Transverse colon (tissue), 4 donors: ENCODE measurements at places on chromosomes 4 and X. TPM values are rescaled to one million over a fixed set of nuclear protein-coding genes. Genes with fewer than 3 reads are reported as not detected.
A peak's percentile ranks its signal among the peaks of the same experiment; 100 is the strongest.

DNA sequence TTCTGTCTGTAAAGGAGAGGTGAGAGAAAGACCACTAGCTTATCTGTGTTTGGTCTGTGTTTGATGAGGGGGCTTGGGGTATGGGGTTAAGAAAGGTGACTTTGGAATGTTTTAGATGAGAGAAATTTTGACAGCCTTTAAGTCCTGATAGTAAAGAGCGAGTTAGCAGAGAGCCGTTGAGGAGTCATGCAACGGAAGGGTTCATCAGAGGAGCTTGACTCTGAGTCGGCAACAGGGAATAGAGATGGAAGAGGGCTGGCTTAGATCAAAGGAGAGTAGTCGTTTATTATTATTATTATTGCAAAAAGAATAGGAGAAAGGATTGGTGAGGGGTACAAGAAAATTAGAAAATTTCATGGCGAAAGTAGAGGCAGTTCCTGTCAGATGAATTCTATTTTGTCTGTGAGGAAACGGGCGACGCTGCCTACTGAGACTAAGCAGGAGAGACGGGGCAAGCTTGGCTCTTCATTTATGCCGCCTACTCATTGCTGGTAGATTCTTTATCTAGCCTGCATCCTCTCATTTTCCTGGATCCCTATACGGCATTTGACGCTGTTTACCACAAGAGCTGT is 473 bp upstream of the VAMP7 start:
- DNase-seq = no peak

GRCh38 chr4:56940403-56940802 is 32.7 kb downstream of the REST start:
- no peak for DNase-seq

- DNase-seq = no peak
These were observed 35.6 kb downstream of the PAK3 start for GRCh38 chrX:111131572-111131971.

- no peak for DNase-seq
These were observed 111.3 kb downstream of the GATB start for GRCh38 chr4:151649479-151649878.

DNA sequence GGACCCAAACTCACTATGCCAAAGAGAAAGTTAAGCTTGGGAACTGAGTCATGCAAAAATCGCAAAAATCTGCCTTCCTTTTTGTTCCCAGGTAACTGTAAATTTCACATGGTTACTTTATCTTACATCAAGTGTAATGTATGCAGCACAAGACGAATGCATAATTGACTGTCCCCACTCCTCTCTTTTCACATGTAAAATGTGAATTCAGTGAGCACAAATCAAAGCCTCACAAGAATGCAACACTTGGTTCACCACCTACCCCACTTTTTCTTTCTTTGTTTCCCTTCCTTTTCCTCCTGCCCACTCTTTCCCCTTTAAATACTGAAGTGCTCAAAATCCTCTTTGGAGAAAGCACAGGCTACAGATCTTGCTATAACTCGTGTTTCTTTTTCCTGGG is 53.2 kb downstream of the MAGED4B start:
- no peak for DNase-seq

- no peak for DNase-seq
These were observed 713 bp downstream of the PLXNB3 start for GRCh38 chrX:153764786-153765137.

GRCh38 chr4:142316913-142317312 is 529.2 kb downstream of the INPP4B start:
- DNase-seq = no peak

DNA sequence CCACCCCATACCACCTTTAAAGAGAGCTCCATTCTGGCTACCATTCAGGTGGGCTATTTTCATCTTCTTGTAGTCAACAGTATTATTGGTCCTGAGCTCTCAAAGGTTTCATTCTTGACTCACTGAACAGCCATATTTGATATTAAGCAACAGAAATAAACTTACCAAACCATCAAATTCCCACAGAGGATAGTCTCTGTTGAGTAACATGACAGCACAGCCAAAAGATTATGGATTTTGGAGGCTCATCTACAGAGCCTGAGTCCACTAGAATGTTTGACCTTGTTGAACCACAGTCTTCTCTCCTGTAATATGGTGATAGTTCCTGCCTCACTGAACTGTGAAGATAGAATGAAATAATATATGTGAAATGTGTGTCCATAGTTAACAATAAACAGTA is 276.3 kb upstream of the LDB2 start:
- DNase-seq = no peak

GRCh38 chrX:7330971-7331746 is 183.2 kb upstream of the PUDP start:
- no peak for DNase-seq

GRCh38 chr4:92825256-92825655 is 521.5 kb downstream of the GRID2 start:
- no peak for DNase-seq

- peak; percentile 63 for DNase-seq
These were observed 19.9 kb downstream of the FGFBP1 start for GRCh38 chr4:15918484-15919129.

DNA sequence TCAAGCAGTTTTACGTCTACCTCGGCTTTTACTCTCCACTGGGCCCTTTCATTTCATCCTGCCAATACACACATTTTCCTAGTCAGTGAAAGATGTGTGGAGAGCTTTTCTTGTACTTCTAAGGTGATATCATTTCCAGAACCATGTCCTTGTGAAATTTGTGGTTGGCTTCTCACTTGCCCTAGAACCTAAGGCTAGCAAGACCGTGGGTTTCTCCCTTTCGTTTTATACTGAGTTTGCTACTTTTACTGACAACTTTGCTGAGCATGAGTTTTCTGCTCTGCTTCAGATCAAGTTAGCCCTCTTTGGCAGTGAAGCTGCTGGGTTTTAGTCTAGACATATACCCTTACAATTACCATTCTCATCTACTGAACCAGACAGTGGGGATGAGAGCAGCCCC is 95.7 kb upstream of the FRMPD4 start:
- DNase-seq = no peak

DNA sequence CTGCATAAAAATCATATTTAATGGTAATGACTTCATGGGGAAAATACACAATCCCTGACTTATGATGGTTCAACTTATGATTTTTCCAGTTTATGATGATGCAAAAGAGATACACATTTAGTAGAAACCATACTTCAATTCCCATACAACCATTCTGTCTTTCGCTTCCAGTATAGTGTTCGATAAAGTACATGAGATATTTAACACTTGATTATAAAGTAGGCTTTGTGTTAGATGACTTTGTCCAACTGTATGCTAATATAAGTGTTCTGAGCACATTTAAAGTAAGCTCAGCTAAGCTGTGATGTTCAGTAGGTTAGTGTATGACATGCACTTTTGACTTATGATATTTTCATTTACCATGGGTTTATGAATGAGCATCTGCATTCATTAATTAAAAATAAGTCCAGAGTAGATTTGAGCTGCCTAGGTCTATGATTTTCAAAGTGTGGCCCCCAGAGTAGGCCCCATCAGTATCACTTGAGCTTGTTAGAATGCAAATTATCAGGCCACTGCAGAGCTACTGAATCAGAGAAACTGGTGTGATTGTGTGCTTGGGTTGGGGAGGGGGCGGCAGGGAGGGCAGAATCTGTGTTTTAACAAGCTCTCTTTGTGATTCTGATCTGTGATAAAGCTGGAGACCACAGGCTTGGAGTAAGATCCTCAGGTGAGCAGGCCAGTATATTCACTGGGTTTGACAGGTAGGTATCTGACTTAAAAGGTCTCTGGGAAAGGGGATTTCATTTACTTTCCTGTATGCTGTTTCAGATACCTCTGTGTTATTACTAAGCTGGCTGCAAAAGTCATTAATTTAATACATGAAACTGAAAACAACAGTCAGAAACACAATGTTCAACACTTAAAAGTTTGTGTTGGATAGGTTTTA is 8.4 kb downstream of the ATP10D start:
- no peak for DNase-seq

- DNase-seq = no peak
These were observed 65.9 kb downstream of the WWC2 start for GRCh38 chr4:183164963-183165362.

The DDIT4L gene
- total RNA-seq = not detected

The CD40LG gene
- total RNA-seq = not detected

The FRG2 gene
- not detected for total RNA-seq
